Choroid plexus epithelial cell (primary cell): ENCODE measurements at places on chromosomes 4 and X.
A peak's percentile ranks its signal among the peaks of the same experiment; 100 is the strongest.

DNA sequence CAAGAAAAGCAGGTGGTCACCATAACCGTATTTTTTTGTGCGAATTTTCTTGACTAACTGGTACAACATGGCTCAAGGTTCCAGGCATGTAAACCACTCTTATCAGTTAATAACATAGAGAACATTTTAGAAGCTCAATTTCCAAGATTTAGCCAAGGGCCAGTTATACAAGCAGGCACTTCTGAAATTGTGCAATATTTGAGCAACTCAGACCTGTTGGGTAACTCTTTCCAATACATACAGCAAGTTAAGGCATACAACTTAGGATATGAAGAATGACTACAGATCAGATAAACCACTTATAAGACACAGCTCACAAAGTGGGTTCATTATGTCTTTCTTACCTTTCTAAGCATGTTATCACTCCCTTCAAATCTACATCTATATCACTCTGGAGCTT is 43.9 kb downstream of the ZNF280C start:
- DNase-seq: peak; percentile 36

- no peak for DNase-seq
Measured at GRCh38 chrX:153739754-153740486, 15.3 kb downstream of the ABCD1 start.

GRCh38 chr4:173039617-173040577 is 128.7 kb upstream of the GALNT7 start:
- DNase-seq: peak; percentile 72

GRCh38 chr4:128820671-128821070 is 11.2 kb downstream of the JADE1 start:
- DNase-seq: no peak

DNA sequence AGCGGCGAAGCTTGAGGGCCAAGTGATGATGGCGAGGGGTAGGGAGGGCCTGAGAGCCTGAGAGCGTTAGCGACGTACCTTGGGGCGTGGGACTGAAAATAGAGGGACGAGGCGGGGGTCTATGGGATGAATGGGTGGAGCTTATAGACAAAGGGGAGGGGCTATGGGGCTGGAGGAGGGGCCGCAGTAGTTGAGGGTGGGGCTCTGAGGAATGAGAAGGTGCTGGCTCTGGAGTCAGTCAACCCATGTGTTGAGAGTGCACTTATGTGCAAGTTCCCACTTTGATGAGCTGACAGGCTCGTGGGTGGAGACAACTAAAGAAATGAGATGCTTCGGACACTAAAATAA is 488 bp downstream of the TBC1D25 start:
- DNase-seq: peak; percentile 61

DNA sequence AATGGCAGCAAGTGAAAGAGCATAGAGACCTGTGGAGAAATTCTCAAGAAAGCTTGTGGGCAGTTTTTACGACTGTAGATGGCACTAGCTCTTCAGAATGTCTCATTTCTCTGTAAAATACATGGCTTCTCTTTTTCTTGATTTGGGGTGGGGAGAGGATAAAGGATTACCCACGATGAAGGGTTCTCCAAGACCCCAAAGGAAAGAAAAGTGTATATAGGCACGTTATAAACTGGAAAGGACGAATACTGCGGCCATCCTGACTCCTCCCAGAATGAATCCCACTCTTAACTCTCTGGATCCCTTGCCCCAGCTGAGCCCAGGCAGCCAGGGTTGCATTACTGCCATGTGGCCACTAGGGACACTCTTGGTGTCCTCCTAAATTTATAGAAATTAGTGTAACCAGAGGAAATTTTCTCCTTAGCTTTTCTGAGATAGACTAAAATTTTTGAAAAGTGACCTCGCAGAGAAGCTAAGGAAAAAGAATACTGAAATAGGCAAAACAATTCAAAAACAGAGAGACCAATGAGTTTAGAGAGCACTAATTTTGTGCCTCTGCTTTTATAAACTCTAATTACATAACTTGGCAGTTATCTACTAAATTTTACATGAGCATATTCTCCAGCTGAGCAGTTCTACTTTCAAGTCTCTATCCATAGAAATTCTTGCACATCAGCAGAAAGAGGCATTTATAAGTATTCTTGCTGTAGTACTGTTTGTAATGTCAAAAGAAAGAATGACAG is 37.8 kb upstream of the PCDH19 start:
- peak; percentile 33 for DNase-seq
